ENCODE measurements at places on chromosomes 12 and 14.

GRCh38 chr12:50518090-50518489, 13.3 kb downstream of the DIP2B start:
- DNase-seq, result no peak

- DNase-seq, result no peak
These were observed 108.9 kb downstream of the SLC6A15 start for GRCh38 chr12:84803661-84804060.

DNA sequence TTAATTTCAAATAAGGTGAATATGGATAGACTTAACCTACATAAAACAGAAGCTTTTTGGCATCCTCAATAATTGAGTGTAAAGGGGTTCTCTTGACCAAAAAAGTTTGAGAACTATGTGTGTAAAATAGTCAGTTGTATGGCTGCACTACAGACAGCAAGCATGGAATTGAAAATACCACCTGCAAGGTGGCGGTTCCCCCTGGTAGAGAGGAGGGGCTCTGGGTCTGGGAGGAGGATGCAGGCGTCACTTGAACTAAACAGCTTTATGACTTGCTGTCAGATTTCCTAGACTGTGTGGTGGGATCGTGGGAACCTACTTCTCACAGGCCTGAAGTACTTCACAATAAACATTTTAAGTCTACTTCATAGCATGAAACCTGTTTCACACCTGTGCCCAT, 6.3 kb downstream of the EVL start:
- no peak for DNase-seq

- no peak for DNase-seq
These were observed 17.9 kb upstream of the KLRF1 start for GRCh38 chr12:9809338-9809737.

- no peak for DNase-seq
These were observed 3.1 kb upstream of the RIC8B start for GRCh38 chr12:106771425-106771824.

DNA sequence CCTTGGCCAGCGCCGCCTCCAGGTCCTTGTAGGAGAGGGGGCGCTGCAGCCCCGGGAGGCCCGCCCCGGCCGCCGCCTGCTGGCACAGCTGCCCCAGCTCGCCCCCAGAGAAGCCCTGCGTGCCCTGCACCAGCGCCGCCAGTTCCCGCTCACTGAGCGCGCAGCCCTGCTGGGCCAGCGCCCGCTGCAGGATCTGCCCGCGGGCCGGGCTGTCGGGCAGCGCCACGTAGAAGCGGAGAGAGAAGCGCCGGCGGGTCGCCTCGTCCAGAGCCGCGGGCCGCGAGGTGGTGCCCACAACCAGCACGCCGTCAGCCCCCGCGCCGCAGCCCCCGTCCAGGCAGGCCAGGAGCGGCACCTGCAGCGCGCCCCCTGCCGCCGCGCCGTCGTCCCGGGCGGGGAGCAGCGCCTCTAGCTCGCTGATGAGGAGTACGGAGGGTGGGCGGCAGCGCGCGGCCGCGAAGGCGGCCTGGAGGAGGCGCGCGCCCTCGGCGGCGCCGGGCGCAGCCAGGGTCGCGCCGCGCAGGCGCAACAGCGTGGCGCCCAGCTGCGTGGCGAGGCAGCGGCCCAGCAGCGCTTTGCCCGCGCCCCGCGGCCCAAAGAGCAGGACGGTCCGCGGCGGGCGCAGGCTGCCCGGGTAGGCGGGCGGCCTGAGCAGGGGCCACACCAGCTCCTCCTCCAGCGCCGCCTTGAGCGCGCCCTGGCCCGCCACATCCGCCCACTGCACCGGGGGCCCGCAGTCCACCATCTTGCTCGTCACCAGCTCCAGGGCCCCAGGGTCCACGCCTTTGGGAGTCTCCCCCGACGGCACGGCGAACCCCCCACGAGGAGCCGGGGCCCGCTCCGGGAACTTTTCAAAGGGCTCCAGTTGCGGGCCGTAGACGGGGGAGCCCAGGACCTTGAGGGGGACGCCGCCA, 27.7 kb downstream of the FIGNL2 start:
- DNase-seq, result peak; percentile 85

DNA sequence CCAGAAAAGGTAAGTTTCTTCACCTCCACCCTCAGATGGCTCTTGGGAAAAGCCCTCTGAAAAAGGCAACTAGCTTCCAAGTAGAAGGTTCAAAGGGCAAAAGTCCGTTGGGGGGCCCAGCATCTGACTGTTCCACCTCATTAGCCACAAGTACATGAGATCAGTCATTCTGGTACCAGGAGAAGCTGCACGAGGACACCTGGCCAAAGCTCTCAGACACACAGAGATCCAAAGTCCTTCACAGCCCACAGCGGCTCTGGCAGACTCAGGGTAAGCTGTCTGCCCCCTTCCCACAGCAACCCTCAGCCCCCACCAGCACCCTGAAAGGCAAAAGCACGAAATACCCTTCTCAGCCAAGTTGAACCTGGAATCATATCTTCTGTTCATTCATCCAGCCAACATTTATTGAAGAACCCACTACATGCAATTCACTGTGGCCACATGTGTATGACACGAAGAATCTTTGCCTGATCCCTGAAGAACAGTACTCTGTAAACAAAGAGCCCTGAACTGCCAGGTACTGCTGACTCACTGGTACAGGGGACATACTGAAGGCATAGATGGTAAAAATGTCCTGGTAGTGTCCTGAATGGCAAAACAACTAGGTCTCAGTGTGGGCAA, 19.0 kb downstream of the SLC7A7 start:
- no peak for DNase-seq

- no peak for DNase-seq
These were observed 23.3 kb upstream of the MARK3 start for GRCh38 chr14:103361867-103362266.
